CD4-positive, alpha-beta T cell treated with Interleukin-1 beta for 1 hour (primary cell): ENCODE measurements at places on chromosomes 5 and 9.
A peak's percentile ranks its signal among the peaks of the same experiment; 100 is the strongest.

DNA sequence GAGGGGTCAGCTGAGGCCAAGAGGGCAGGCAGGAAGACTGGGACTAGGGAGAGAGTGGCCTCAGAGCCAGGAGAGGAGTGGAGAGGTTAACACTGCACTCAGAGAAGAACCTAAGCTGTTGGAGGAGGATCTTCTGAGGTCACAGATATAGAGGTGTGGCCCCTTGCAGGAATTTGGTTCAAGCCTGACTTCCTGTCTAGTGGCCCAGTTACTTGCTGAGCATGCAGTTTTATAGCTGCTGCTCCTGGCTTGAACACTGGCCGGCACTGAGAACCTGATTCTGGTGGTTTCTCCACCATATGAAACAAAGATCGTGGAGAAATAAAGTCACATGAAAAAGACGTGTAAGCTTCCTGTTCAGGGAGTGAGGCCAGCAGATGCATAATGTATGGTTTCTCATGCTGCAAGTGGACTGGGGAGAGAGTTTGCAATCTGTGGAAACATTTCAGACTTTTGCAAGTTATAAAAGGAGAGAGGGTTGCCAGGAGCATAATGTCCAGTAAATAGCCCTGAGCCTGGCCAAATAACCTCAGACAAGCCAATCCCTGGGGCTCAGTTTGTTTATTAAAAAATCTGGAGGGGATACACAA lies 82.6 kb downstream of the GALNT10 start:
- peak; percentile 19 for DNase-seq

DNA sequence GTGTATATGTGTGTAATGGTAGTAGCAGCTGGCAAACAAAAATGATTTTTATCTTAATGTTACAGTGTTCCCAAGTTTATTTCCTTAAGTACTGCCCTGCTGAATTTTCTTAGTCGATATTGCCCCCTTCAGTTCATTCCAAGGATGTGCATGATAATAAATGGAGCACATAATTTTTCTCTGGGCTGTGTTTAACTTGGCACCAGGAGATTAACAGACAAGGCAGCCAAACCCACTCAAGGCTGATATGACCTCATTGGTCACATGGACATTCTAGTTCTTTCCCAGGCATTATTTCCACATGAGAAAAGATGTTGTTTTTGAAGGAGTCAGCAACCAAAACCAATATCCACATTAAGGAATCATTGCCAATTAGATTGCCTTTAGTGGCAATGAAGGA lies 61.8 kb downstream of the COX7C start:
- peak; percentile 21 for DNase-seq

GRCh38 chr5:159907689-159908590 lies 8.3 kb upstream of the ADRA1B start:
- DNase-seq, result no peak

DNA sequence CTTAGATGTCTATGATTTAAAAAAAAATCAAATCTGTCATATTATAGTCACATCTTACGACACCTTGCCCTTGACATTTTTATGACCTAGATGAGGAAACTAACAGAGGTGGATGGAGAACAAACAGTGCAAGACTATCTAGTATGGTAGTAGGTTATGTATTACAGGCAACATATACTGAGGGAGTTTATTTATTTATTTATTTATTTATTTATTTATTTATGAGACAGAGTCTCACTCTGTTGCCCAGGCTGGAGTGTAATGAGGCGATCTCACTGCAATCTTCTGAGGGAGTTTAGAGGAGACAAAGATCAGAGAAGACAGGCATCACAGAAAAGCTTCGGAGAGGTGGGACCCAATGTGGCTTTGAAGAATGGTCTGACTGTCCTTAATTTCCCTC lies 4.5 kb upstream of the PBX3 start:
- DNase-seq, result no peak

DNA sequence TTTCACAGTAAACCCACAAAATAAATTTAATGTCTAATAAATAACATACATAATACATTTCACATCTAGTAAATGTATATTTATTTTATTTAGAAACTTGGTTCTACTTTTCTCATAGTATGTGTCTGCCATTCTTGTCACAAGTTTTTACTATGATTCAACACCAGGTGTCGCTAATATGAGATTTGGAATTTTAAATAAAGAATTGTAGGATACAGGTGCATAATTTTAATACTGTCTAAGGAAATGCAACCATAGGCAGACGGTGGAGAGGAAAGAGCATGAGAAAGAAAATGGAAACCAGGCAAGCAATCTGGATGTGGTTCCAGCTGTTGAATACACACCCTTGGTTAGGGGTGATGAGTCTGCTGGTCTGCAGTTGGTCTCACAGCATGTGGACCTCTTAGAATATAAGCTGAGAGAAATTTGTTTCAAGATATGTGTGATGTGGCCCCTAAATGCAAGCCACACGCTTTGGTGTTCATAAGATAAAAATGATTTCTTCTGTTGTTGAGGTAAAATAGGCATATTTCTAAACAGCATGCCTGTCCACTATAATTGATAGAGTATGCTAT lies 114.7 kb upstream of the TXNDC8 start:
- DNase-seq, result no peak

DNA sequence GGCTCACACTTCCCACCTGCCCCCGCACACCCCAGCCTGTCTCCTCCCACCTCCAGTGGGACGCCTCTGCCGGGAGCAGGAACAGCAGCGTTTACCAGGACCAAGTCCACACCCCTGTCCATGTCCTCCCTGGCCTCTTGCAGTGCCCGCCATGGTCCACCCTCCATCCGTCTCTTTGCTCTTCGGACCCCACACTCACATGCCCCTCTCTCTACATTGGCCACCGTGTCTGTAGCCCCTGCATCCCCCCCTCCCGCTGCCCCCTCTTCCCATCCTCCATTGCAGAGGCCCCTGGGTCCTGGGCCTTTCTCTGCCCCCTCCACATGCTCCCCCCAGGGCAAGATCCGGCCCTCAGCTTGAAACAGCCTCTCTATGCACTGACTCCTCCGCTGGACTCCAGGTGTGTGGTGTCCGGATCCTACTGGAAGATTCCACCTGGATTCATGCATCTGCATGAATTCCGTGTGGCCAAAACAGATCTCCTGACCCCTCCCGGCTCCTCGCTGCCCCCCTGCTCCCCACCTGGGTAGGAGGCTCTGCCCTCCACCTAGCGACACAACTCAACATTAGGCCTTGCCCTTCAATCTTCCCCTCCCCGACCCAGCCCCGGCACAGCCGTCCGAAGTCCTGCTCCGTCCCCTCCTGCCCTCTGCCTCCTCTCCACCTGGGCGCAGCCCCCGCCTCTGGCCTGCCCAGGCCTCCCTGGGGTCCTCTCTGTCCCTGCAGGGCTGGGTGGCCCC lies 168.5 kb downstream of the OLFM1 start:
- DNase-seq, result no peak

GRCh38 chr9:31078175-31078574 lies 1306.3 kb upstream of the ACO1 start:
- no peak for DNase-seq

DNA sequence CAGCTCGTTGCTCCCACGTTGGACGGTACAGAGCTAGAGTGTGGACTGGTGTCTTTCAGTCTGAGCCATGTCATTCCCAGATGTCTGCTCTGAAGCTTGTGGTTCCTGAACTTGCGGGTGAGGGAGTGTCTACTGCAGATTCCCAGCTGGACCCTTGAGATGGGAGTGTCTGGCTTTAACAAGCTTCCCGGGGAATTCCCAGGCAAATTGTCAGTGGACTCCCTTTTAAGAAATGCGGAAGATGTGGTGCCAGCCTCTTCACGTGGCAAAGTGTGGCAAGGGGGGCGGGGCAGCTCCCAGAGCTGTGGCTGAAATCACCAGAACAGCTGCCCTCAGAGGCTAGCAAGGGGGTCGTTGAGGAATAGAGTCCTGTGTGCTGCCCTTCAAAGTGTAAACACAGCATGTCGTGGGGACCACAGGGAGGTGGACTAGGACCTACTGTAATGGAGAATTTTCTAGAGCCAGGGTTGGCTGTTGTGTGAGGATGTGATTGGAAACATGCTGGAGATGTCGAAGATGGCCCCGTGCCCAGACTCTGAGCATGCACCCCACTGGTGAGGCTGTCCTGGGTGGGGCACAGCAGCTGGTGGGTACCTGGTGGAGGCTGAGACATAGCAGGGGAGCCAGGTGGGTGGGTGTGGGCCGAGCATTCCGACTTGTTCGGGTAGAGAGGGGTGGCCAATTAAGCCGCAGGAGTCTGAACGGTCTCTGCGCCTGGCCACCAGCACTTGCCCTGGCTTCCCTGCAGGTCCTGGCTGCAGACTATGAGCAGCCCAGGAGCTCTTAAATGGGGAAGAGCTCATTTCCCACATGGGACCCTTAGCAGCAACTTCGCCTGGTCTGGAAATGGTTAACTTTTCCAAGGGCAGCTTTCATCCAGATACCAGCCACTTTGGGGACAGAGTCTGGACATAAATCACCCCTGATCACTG lies 37.4 kb downstream of the PRRX2 start:
- no peak for DNase-seq

DNA sequence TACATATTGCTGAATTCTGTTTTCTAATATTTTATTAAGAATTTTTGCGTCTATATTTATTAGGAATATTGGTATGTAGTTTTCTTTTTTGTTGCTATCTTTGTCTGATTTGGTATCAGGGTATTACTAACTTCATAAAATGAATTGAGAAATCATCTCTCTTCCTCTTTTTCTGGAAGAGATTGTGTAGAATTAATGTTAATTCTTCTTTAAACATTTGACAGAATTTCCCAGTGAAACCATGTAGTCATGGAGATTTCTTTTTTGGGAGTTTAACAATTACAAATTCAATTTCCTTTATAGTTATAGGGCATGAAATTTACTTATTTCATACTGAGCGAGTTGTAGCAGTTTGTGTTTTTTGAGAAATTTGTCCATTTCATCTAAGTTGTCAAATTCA lies 3.3 kb upstream of the FAM170A start:
- DNase-seq, result no peak

DNA sequence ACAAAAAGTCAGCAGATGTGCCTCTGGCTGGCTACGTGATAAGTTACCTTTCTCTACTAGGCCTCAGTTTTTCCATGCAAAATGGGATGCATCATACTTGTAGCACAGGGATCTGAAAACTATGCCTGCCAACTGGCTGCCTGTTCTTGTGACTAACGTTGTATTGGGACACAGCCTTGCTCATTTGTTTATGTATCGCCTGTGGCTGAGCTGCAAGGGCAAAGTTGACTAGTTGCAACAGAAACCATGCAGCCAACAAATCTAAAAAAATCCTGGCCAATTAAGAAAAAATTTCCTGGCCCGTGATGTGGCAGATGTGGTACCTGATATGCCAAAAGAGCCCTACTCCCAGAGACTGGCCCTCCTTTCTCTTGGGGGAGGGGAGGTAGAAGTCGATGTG lies 131.3 kb downstream of the SEC61B start:
- no peak for DNase-seq

- no peak for DNase-seq
Observed at GRCh38 chr5:151703227-151703626, 16.5 kb upstream of the SPARC start.

- no peak for DNase-seq
Observed at GRCh38 chr5:401146-402034, 41.6 kb upstream of the EXOC3 start.

GRCh38 chr5:132000677-132001453 lies 10.6 kb downstream of the ACSL6 start:
- peak; percentile 62 for DNase-seq

DNA sequence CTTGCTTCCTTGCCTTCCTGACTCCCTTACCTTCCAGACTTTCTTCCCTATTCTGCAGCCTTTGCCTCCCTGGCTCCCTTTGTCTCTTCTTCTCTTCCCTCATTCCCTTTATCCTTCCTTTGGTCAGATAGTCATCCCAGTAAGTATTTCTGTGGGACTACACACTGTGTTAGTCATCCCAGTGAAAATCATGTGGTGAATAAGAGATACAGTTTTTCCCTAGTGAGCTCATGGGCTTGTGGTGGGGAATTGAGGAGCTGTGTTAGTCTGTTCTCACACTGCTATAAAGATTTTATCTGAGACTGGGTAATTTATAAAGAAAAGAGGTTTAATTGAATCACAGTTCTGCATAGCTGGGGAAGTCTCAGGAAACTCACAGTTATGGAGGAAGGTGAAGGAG lies 109.8 kb upstream of the EDIL3 start:
- no peak for DNase-seq

GRCh38 chr5:151911011-151911410 lies 13.6 kb downstream of the GLRA1 start:
- DNase-seq, result no peak

DNA sequence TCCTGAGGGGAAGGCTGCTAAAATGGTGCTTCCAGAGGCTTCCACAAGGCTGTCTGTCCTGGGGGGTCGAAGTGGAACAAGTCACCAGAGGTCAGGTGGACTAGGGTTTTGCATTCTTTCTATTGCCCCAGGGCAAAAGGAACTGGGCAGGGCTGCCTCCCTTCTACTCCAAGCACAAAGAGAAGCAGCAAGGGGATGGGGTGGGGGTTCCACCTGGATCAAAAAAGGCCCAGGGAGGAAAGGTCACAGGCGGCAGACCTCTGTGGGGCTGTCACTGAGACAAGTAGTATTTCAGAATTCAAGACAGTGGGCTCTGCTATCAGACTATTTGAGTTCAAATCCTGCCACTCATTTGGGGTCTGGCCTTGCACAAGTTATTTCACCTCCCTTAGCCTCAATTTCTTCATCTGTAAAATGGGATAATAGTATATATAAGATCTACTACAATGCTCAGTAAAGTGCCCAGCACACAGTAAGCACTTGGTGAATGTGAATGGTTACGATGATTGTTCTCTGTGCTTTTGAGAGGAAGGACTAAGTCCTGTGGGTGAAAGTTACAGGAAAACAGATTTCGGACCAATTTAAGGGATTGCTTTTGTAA lies 1.9 kb upstream of the ARSI start:
- DNase-seq, result no peak

- no peak for DNase-seq
Observed at GRCh38 chr5:57736716-57737115, 254.1 kb upstream of the ACTBL2 start.

DNA sequence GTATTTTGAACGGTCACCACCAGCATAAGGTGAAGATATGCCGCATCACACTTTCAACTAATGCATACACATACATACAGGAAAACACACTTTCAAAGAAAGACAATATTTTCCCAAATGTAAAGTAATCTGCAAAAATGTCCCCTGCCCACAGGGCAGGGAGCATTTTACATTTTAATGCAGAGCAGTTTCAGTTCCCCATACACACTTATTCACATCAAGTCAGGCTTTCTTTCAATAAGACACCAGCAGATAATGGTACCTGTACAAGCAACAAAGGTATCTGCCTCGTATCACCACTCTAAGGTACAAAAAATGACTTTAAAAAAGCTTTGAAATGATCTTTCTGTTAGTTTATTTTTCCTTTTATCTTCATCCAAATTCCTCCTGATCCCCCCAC lies 247.1 kb upstream of the CCNG1 start:
- no peak for DNase-seq

- no peak for DNase-seq
Observed at GRCh38 chr5:171600741-171601265, 181.4 kb downstream of the FGF18 start.

DNA sequence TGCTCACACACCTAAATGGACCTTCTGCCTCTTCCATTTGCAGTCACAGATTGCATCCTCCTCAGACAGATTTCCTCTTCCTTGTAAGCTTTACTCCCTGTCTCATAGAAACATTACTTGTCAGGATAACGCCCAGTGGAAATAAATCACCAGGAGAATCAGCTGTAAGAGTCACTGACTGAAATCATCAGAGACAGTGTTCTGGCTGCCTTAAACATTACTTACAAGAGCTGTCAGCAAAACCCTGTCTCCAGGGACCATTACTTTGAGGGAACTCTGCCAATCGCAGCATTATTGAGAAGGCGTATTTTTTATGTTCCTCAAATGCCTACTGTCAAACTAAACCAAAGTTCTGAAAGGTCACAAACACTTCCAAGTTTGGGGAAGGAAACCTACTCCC lies 5.9 kb downstream of the DPYSL3 start:
- DNase-seq, result no peak
